Panc1 (cell line): ENCODE measurements at places on chromosomes 1 and 21. TPM values are rescaled to one million over a fixed set of nuclear protein-coding genes. Genes with fewer than 3 reads are reported as not detected.
A peak's percentile ranks its signal among the peaks of the same experiment; 100 is the strongest.

DNA sequence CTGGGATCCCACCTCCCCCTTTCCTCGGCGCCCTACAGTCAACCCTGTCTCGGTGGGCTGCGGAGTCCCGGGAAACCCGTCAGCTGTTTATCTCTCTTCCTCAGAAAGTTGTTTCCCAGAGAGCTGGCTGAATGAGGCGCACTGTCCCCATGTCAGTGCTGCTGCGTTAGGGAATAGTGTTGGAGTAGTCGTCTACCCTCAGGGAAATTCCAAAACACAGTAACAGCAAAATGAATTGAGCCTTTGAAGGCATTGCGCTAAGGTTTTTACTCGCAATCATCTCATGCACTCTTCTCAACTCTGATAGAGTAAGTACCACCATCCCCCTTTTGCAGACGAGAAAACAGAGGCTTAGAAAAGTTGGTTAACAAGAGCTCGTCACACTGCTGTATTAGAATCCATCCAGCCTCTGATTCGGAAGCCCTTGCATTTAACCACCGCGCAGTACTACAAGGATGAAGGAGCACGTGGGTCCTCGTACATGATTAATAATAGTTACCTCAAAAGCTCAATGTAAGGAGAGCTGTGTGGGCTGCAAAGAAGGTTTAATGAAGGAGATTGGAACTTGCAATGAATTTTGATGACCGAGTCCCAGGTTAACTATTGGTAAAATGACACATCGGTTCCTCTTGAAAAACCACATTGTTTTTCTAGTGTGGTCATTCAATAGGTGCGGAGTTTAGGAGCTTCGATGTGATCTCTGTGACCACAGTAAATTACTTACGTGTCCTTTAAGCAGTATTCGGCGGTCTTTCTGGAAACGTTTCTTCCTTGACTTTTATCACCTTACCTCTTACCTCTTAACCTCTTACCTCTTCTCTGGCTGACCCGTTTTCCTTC is 788 bp upstream of the EDEM3 start:
- DNase-seq, result peak; percentile 5

The TEDDM1 gene
- not detected for total RNA-seq

DNA sequence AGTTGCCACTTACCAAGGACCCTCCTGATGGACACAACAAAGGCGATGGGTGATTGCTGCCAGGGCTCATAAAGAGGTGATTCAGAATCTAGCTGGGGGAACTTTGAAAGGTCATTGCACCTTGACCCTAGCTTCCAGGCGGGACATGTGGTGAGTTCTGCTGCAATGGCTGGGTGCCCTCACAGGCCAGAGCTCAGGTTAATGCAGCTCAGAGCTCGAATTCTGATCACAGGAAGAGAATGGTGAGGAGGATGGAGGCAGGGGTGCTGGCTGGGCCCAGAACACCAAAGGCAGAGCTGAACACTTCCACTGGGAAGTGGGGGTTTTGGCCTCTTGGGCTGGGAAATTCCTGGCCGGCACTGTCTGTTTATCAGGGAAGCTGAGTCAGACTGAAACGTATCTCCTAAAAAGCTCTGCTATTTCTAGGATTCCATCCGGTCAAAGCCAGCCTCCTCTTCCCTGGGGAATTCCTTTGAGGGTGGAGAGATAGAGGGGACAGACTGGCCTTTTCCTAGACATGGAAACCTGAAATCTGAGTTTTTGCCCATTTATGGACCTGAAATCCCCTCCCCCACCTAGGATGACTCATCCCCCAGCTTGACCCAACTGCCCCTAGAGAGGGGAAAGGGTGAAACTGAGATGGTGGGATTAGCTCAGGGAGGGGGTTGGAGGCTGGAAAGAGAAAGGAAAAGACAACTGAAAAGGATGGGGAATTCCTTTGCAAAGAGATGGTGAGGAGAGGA is 27.2 kb downstream of the NUAK2 start:
- peak; percentile 61 for DNase-seq

The NUF2 gene
- 26.1 TPM for total RNA-seq

The CLCNKA gene
- total RNA-seq, result 0.57 TPM

The KPRP gene
- total RNA-seq, result not detected

DNA sequence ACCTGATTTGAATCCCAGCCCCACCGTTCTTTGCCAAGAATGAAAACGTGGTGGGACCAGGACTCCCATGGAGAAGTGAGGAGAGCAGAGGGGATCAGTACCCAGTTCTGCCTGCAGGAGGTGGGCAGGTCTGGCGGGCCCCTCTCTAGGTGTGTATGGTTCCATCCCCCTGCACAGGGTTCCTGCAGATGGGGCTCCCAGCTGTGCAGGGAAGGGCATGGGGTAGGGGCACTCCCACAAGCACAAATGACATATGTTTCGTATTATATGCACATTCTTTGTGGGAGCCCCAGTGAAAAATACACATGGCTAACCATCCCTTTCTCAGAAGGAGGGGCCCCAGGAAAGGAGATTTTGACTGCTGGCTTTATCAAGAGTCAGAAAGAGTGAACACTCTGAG is 144.6 kb downstream of the PLPP3 start:
- DNase-seq, result no peak

The UTS2 gene
- total RNA-seq, result not detected

The WNT2B gene
- total RNA-seq, result 1.6 TPM

GRCh38 chr1:192767798-192768197 is 41.0 kb upstream of the RGS2 start:
- no peak for DNase-seq

- DNase-seq, result no peak
These were observed 22.8 kb upstream of the STRIP1 start for GRCh38 chr1:110011527-110012041.

DNA sequence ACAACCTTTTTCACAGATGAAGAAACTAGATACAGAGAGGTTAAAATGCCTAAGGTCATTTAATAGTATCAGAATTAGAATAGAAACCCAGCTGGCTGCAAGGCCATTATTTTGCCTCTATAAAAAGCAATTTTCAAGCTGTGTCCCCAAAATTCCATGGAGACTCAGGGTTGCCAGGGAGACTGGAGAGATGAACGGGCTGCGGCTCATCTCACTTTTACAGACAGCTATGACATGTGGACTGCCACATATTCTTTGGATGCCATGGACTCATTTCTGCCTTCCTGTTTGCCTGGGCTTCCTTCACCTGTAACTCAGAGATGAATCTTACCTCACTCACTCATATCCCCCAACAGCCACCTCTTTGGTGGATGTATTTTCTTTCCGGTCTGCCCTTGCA is 17.0 kb downstream of the TOR1AIP2 start:
- no peak for DNase-seq

- no peak for DNase-seq
These were observed 57.9 kb downstream of the BRINP2 start for GRCh38 chr1:177228693-177229065.

The SLAMF1 gene
- total RNA-seq, result not detected

DNA sequence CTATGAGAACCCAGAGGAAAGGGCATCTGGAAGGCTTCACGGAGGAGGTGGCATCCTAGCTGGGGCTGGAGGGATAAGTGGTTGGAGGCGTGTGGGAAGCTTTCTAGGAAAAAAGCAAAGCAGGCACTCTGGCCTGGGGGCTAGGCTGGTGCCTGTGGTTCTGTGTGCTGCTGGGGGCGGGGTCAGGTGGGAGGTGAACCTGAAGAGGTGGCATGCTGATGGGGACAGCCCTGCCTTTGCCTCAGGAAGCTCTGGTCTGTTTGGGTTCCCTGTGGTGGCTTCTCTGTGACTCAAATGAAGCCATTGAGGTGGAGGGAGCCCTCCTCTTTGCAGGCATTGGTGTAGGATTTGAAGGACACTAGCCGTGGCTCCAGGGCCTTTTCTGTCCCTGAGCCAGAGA is 221.6 kb upstream of the POU3F1 start:
- no peak for DNase-seq

DNA sequence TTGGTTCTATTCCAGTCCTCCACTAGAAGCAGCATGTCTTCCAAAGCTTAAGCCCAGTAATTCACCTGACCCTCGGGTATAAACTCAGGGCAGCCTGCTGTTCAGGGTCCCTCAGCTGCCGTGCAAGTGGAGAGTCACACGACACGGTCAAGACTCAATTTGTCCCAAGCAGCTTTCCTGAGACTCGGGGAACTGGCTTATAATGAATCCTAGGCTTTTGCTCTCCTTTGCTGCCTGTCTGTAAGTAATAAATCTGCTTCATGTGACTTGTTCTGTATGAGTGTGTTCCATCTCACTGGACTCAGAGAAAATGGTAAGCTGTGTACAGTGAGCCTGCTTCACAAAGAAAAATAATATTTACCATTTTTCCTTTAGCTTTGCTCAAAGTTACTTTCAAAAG is 119.8 kb downstream of the CYYR1 start:
- no peak for DNase-seq

The OR6K6 gene
- total RNA-seq, result not detected

The WNT9A gene
- total RNA-seq, result 26.5 TPM

GRCh38 chr1:54413732-54414131 is 7.5 kb upstream of the SSBP3 start:
- DNase-seq, result no peak

DNA sequence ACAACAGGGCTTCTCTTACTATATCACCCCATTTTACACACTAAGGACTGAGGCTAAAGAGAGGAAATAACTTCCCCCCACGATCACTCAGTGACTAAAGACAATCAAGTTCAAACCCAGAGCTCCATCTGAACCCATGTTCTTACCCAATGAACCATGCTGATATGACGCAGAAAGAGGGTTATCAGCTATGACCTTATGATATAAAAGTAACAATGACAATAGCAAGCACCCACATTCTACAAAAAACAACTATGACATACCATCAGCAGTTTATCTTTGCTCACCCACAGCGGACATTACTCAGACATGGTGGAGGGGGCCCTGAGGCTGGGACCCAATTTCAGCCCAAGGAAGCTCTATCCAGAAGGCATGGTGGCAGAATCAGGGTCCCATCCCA is 75.7 kb downstream of the PTPN14 start:
- no peak for DNase-seq

The TSSK3 gene
- 3.6 TPM for total RNA-seq

- no peak for DNase-seq
These were observed 8.6 kb downstream of the TMEM35B start for GRCh38 chr1:34976384-34977209.

DNA sequence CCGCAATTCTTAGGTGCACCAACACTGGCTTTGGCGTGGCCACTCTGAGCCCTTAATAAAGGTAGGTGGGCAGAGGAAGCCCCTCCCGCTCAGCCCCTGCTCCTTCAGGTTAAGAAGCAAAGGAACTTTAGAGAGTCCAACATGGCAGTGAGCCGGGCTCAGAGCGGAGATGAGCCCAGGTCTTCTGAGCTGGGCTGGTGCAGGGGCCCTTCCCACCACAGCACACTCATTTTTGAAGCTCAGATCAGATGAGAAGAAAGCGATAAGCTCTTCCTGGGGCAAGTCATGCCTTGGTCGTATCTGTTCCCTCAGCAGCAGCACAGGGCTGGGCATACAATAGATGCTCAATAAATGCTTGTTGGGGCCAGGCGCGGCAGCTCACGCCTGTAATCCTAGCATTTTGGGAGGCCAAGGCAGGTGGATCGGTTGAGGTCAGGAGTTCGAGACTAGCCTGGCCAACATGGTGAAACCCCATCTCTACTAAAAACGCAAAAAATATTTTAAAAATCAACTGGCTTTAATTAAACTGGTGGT is 51.1 kb upstream of the TARDBP start:
- DNase-seq, result no peak

- DNase-seq, result no peak
These were observed 36.7 kb downstream of the NPHP4 start for GRCh38 chr1:5955479-5955977.

GRCh38 chr1:11648039-11648438 is 6.2 kb downstream of the FBXO2 start:
- DNase-seq, result no peak

DNA sequence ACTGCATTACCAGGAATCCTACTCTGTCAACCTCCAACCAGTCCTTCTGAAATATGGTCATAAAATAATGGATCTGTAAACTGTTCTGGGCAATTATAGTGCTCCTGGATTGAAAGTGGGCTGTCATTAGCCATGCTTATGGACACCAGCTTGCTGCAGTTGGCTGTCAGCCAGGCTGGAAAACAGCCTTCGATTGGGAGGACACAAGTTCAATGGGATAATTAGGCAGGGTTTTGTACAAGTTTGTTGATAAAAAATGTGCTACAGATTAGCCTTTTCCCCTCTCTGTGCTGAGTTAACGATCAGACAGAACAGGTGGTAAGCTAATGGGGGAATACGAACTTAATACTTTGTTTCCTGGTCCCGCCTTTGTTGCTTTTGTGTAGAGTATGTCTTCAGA is 413.9 kb downstream of the DUSP10 start:
- no peak for DNase-seq

- no peak for DNase-seq
These were observed 29.6 kb upstream of the PRRX1 start for GRCh38 chr1:170634293-170634692.

The HUNK gene
- 0.05 TPM for total RNA-seq

DNA sequence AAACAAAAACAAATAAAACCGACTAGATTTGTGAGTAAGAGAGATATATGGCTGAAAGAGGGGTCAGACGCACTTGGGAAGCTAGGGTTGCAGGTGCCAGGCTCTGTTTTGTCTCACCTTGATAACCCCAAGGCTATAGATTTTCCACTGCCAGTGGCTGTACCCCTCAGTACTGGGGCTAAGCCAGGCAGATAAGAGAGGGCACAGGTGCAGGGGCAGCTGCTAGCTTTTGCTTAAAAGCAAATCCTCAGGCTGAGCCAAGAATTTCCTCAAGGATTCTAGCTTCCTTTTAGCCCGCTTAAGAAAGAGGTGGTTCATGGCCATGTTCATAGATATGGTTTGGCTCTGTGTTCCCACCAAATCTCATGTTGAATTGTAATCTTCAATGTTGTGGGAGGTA is 57.9 kb downstream of the OVGP1 start:
- DNase-seq, result no peak

- DNase-seq, result no peak
These were observed 331.3 kb upstream of the SNX7 start for GRCh38 chr1:98330224-98330623.

The IFNLR1 gene
- total RNA-seq, result 1.0 TPM

GRCh38 chr1:28087614-28088167 is 719 bp downstream of the EYA3 start:
- no peak for DNase-seq

DNA sequence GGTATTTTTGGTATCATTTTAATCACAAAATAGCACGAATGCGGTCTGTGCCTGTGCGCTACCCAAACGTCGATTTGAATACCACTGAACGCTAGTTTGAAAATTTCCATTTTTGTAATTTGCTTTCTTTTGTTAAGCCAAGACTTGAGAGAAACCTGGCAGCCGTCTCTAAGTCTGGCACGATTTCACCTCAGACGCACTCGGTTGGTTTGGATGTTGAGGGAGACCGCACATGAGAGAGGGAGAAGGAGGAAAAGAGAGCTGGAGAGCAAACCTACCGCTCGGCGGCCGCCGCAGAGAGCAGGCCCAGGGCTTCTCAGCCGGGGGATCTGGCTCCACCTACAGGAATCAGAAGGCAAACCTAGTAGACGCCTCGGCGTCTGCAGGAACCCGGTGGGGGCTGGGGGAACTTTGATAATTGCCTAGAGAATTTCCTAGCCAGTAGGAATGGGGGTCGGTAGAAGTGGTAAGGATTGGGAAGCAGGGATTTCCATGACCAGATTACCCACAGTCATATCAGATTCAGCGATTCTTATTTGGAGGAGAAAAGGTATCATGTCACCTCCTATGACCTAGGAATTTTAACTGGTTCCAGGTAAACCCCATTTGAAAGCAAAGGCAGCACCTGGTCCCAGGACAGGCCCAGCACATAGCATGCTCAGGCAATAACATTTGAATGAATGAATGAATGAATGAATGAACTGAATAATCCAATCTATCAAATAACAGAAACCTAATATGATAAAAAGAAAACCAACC is 83.2 kb downstream of the TM2D1 start:
- no peak for DNase-seq

The B4GALT2 gene
- 90.1 TPM for total RNA-seq

The TNFAIP8L2 gene
- not detected for total RNA-seq

- no peak for DNase-seq
These were observed 254.9 kb upstream of the CACYBP start for GRCh38 chr1:174744886-174745285.
